NCI-H1694 (cell line): ENCODE measurements at places on chromosomes 7 and 10.

DNA sequence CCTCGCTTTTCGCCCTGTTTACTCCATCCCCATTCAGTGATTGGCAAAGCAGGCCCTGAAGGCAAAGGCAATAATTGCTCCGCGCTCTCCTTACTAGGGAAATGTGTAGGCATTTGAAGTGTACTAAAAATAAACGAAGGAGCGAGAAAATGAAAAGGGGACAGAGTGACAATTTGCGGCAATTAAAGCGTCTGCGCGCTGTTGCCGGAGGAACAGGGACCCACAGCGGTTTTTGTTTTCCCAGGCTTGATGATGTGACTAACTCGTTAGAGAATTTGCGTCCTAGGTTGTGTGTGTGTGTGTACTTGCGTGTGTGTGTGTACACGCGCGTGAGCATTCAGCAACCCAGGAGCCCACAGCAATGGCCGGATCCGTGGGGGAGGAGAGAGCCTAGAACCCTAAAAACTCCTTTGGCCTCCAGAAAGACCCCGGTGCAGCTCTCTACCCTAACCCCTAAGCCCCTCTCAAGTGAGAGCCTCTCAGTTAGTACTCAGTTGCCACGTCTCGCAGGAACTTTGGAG, 7.8 kb upstream of the DLX6 start:
- DNase-seq = no peak

- DNase-seq = peak; percentile 90
Measured at GRCh38 chr10:90447831-90448230, 410.0 kb downstream of the HTR7 start.

DNA sequence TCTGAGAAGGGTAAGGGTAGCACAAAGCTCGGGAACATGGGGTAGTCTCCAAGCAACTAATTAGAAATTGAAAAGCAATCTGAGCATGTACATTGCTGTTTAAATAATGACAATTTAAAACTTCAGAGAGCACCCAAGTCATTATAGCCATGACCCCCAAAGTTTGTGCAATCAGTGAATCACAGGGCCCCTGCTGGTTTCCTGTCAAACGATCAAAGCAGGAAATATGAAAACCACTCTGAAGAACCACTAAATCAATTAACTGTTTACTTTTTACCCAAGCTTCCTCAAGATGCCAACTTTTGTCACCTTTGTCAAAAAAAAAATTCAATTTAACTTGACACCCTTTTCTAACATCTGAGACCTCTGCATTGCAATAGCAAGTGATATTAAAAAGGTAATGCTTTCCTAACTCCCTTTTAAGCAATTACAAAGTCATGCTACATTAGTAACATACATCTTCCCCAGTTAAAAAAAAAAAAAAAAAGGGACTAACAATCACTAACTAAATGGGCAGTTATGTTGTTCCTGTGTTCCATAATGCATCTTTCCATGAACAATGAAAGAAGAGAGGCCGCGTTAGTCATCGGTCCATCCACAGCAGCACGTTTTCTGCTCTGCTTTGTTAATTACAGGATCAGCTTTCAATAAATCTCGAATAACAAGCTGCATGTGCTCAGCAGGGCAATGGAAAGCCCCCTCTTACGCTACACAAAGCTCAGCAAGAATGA, 80.6 kb downstream of the ETV1 start:
- no peak for DNase-seq

- DNase-seq = peak; percentile 35
Measured at GRCh38 chr10:71999360-72000072, 35.3 kb downstream of the CHST3 start.

DNA sequence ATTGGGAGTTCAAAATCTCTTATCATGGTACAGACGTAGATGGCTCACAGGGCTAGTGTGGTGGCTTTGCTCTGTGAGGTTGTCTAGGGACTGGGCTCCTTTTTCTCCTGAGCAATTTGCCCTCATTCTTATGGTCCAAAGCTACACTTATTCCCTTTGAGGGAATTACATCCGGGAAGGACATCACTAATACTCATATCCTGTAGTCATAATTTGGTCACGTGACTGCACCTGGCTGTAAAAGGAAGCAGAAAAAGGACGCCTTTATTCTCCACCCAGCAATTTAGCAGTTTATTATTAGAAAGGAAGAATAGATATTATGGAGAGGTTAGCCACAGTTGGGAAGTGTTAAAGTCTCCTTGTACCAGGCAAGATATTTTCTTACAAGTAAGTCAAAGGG, 28.1 kb downstream of the ARID5B start:
- no peak for DNase-seq

GRCh38 chr7:33757050-33757449, 148.3 kb upstream of the BMPER start:
- DNase-seq = no peak

GRCh38 chr10:93703066-93703465, 674 bp upstream of the FRA10AC1 start:
- DNase-seq = no peak

- peak; percentile 34 for DNase-seq
Measured at GRCh38 chr7:79176859-79177477, 276.5 kb downstream of the MAGI2 start.

- no peak for DNase-seq
Measured at GRCh38 chr7:111101856-111102646, 11.1 kb downstream of the LRRN3 start.

- no peak for DNase-seq
Measured at GRCh38 chr10:69814251-69814650, 12.5 kb downstream of the COL13A1 start.

DNA sequence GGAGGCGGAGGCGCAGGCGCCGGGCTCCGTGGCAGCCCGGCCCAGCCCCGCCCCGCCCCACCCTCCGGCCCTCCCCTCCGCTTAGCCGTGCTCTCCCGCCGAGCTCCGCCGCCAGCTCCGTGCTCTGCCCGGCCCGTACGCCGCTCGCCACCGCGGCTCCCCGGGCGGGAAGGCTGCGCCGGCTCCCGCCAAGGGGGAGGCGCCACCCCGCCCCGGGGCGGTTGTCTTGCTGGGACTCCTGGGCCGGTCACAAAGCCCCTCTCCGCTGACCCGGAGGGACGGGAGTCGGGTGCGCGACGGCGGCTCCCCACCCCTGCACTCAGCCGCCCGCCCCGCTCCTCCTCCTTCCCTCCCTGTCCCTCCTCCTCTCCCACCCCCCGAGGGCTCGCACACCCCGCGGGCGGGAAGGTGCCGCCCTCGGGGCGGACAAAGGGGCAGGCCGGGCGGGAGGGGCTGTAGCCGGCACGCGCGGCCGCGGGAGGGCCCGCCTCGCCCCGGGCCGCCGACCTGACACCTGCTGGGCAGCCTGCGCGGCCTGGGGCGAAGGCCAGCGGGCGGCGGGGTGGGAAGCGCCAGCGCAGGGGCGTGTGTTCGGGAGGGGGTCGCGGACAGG, 11.5 kb upstream of the SP8 start:
- no peak for DNase-seq

DNA sequence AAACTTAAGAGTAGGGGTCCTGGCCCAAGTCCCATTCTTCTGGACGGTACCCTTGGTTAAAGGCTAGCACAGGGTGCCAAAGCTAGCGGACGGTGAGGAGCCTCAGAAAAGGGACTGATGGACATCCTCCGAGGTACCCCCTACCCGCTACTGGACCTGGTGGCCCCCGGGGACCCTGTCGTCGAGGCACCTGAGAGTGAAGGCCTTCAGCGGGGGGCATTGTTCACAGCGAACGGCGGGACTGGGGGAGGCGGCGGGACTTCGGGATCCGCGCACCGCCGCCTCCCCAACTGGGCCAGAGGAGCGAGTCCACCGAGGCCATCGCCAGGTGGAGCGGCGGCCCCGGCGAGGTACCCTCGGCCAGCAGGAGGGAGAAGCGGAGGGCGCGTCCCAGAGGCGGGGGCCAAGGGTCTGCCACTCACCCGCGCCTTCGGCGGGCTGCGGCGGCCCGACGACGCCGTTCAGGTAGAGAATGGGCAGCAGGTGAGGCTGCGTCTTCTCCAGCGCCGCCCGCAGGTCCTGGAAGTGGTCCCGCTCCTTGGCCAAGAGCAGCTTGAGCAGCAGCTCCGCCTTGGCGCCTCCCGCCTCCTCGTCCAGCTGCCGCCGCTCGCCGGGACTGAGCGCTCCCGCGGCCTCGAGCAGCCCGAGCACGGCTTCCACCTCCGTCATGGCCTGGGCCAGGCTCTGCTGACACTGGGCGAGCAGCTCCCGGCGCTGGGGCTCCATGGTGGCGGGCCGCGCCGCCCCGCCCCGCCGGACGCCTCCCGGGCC, 575 bp downstream of the DLG5 start:
- DNase-seq = no peak

- no peak for DNase-seq
Measured at GRCh38 chr10:35486297-35486990, 118.7 kb upstream of the GJD4 start.

DNA sequence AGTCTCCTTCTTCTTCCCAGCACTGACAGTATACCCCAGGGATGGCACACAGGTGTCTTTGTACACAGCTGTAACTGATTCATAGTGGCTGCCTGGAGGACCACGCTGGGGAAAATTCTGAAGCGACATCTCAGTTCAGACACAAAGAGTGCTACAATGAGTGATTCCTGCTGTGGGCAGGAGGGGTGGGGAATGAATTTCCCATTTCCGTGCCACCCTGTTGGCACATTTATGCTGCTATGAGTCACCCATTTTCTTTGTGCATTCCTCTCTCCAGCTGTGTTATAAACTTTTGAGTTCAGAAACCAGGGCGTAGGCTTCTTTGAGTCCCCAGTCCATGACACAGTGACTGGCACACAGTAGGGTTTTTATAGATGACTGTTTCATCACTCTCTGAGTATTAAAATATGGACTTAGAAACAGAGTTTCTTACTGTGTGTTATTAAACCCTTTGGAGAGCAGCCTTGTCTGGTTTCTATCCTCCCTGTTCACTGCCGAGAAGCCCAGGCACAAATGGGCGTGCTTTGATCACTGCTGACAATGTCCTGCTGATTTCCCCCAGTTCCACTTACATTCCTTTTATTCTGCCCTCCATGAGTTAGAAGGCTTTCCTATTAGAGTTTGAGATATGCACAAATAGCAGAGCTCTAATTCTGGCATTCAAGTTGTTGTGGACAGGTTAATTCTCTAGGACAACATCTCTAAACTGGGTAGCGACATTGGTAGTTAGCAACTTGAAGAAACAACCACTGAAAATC, 24.0 kb upstream of the NPS start:
- DNase-seq = no peak

DNA sequence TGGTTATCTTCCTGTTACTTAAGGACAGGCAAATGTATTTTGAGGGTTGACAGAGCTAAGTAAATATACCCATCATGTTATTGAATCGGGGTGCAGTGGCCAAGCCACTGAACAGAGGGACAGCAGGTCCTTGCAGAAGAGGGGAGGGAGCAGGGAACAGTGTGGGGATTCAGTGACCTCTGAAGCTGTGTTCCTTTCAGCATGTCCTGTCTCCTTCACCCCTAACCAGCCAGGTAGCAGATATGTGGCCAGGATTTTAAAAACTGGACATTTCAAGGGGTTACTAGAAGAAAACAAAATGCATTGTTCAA, 12.7 kb downstream of the ANK3 start:
- no peak for DNase-seq

GRCh38 chr7:139328375-139328774, 12.8 kb upstream of the FMC1 start:
- no peak for DNase-seq

DNA sequence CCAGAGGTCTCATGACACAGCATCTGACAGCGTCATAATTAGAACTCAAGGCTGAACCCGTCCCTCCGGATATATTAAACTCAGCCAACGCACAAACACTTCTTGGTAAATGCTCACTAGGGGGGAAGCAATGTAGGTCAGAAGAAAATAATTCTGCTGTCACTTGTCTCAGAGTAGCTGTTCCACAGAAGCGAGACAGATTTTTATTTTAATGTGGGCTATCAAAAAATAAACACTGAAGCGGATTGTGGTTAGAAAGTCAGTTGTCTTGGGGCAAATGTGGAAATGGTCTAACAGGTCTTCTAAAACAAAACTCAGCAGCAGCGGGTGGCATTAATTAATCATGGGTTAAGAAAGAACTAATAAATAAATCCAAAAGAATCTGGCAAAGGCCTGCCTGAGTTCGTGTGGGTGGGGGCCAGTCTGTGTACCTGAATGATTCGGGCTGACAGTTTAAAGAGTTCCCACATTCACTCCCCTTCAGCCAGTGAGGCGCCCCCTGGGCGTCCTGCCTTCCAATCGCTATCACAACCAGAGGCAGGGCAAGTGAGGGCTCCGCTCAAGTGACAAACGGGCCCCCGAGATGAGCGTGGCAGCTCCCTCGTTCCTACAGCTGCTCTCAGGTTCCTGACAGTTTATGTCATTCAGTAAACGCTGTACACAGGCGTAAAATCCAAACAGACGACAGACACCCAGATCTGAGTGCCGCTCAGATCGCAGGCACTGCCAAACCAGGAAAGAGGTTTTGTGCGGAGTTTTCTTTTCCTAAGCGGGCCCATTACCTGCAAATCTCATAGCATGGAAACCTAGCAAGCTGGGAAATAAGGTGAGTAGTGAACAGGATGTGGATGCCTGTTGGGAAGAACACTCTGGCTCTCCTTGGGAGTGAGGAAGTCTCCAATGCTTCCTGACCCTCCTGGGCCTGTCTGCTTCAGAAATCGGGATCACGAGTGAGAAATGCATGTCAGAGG, 52.9 kb downstream of the NRAP start:
- DNase-seq = no peak

DNA sequence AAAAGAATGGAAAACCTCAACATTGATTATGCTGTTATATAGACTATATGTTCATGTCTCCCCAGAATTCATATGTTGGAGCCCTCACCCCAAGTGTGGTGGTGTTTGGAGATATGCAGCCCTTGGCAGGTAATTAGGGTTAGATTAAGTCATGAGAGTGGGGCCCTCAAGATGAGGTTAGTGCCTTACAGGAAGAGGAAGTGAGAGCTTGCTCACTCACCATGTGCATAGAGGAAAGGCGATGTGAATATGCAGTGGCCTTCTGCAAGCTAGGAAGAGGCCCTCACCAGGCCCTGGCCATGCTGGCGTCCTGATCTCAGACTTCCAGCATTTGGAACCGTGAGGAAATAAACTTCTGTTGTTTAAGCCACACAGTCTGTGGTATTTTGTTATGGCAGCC, 14.8 kb downstream of the ZNF33A start:
- DNase-seq = no peak

- DNase-seq = no peak
Measured at GRCh38 chr7:22173685-22174573, 183.0 kb downstream of the RAPGEF5 start.

DNA sequence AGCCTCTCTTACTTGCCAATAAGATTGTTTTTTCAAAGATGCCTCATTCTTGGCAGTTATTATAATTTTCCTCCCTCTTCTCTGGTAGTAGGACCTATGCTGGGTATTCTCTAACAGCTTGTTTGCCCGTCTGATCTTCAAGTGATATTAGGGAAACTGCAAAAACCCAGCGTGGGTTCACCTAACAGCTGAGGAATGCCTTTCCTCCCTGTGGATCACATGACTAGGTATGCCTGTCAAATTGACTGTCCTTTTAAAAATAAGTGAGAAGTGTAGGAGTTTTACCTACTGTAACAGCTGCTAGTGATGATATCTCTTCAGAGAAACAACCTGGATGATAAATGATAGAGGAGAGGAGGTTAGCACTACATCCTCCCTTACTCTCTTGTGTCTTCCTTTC, 22.0 kb downstream of the HECTD2 start:
- DNase-seq = no peak

GRCh38 chr10:89301721-89302445, at the start of gene IFIT2:
Gene IFIT2 (plus strand): TSS chr10:89302046. CDS start chr10:89302124, 78 bp downstream.
- peak; percentile 15 for DNase-seq
